ENCODE measurements at places on chromosomes 2 and 18. TPM values are rescaled to one million over a fixed set of nuclear protein-coding genes. Genes with fewer than 3 reads are reported as not detected.

The TMEM37 gene
- total RNA-seq, result 1.0 TPM

DNA sequence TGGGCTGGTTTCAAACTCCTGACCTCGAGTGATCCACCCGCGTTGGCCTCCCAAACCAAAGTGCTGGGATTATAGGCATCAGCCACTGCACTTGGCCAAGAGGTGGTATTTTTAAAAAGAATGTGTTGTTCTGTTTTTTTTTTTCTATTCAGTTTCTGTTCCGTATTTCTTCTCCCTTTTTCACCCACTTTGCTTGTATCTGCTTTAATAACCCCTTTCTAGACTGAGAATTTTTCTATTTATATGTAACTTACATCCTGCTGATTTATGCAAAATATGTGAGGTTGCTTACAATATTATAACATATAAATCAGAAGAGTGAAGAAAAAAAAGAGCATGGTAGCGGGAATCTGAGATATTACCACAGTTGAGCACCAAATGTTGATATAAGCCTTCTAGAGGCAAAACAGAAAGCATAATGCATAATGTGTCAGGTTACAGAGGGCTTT is 17.2 kb upstream of the LYPD6B start:
- no peak for DNase-seq

- DNase-seq, result no peak
Measured at GRCh38 chr2:188050726-188051125, 240.9 kb upstream of the GULP1 start.

The SNTG2 gene
- total RNA-seq, result 5.5 TPM

DNA sequence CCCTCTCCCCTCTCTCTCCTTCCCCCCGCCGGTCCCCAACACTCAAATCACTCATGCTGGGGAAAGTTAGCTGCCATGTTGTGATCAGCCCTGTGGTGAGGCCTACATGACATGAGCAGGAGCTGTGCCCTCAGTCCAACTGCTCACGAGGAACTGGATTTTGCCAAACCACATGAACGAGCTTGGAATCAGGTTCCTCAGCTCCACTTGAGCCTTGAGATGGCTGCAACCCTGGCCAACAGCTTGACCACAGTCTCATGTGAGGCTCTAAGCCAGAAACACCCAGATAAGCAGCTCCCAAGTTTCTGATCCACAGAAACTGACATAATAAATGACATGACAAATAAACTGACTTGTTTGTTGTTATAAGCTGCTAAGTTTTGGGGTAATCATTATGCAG is 38.4 kb downstream of the ARL4C start:
- DNase-seq, result no peak

GRCh38 chr2:195503208-195503607 is 153.8 kb upstream of the SLC39A10 start:
- DNase-seq, result no peak

- peak; percentile 46 for DNase-seq
Measured at GRCh38 chr2:58553937-58554336, 312.8 kb upstream of the FANCL start.

The POTEJ gene
- total RNA-seq, result 0.21 TPM

DNA sequence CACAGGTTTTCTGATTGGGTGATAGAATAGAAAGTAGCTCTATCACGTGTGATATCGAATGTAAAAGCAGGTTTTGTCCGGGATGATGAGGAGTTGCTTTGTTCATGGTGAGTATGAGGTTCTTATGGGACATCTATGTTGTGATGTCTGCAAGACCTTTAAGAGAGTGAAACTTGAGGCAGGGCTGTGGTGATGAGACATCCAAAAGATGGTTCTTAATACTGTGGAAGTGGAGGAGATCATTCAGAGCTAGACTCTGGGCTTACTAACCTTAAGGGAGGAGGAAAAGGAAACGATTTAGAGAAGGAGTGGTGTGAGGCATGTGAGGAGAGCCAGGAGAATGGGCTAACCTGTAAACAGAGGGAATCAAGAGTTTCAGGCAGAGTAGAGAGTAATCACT is 92.0 kb downstream of the WDR7 start:
- DNase-seq, result no peak

DNA sequence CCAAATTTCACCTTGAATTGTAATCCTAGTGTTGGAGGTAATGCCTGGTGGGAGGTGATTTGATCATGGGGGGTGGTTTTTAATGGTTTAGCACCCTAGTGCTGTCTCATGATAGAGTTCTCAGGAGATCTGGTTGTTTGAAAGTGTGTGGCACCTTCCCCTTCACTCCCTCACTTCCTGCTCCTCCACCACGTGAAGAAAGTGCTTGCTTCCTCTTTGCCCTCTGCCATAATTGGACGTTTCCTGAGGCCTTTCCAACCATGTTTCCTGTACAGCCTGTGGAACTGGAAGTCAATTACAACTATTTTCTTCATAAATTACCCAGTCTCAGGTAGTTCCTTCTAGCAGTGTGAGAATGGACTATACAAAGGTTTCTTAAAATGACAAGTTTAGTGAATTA is 251.8 kb upstream of the NETO1 start:
- no peak for DNase-seq

- DNase-seq, result no peak
Measured at GRCh38 chr18:13502585-13502984, 223.8 kb downstream of the FAM210A start.

- no peak for DNase-seq
Measured at GRCh38 chr18:49819823-49820671, 6.7 kb upstream of the ACAA2 start.

GRCh38 chr2:191512216-191512835 is 165.6 kb upstream of the NABP1 start:
- no peak for DNase-seq

The TSPYL6 gene
- total RNA-seq, result not detected

The MC4R gene
- 0.15 TPM for total RNA-seq

The RSAD2 gene
- not detected for total RNA-seq

The DYSF gene
- total RNA-seq, result 1.1 TPM

GRCh38 chr2:206863716-206864115 is 75.6 kb upstream of the CPO start:
- peak; percentile 69 for DNase-seq

- no peak for DNase-seq
Measured at GRCh38 chr2:169771021-169771420, 27.6 kb upstream of the SSB start.
